DMS153 (cell line): ENCODE measurements at places on chromosomes 2 and 18.

DNA sequence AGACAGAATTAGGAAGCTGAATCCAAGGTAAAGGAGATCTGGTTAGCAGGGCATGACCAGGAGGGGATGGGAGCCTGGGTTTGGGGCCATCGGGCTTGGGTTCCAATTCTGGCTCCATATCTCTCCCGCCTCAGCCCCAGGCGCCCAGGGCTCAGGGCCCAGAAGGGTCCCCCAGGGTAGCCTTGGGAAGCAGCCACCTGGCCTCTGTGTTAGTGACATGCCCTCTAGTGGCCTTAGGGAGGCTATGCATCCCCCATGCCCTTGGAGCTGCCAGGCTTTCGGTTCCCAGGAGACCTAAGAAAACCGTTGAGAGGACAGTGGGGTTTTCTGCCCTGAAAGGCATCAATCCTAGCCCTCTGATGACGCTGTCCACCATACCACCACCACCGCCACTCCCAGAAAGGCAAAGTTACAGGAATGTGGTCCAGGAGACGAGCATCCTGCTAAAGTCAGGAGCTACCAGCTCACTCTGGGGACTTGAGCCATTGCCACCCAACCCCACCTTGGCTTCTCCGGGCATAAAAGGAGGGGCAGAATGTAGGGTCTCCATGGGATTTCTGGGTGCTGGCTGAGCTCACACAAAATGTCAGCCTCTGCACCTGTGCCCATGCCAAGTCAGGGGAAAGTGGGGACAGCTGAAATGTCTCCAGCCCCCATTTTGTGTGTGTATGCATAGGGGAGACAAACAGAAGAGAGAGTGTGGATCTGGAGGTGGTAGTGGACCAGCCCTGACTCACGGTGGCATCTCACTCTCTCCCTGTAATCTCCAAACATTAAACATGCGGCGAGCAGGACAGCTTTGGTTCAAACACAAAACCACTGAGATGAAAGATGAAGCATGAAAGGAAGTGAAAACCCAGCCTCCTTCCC, 56.5 kb downstream of the EMX1 start:
- peak; percentile 22 for DNase-seq

DNA sequence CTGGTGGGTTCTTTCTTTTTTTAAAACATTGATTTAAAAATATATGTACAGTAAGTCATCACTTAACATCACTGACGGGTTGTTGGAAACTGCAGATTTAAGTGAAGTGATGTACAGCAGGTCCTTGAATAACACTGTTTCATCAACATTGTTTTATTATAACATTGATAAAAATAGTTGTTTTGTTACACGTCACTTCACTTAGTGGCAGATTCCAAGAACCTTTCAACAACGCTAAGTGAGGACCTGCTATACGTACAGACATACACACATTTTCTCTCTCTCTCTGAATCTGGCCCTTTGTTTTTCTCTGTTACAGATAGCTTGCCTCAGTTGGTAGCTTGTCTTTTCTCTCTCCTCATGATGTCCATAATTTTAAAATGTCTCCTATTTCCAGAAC, 9.5 kb downstream of the CNOT11 start:
- no peak for DNase-seq

GRCh38 chr2:30986231-30986580, 152.0 kb downstream of the GALNT14 start:
- DNase-seq, result no peak

DNA sequence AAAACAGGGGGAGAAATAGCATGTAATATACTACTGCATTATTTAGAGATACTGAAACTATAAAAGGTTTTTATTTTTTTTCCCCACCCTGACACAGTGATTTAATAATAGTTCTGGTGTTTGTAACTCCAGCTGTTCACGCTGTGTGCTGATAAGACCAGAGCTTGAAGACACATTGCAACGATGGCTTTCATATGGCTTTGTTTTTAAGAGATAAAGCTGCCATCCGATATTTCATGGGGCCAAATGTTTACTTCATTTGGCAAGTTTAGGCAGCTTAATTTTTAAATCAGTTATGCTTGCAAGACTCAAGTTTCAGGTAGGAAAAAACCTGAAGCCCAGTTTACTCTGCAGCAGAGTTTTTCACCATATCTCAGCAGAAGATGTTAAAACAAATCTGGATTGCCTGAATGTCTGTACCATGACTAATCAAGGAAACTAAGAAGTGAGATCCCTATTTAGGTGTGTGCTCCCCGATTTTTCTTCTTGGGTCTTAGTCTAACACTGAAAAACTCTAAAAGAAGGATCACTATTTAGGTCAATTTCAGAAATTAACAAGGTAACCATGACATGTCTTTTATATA, 508.6 kb downstream of the PARD3B start:
- no peak for DNase-seq

DNA sequence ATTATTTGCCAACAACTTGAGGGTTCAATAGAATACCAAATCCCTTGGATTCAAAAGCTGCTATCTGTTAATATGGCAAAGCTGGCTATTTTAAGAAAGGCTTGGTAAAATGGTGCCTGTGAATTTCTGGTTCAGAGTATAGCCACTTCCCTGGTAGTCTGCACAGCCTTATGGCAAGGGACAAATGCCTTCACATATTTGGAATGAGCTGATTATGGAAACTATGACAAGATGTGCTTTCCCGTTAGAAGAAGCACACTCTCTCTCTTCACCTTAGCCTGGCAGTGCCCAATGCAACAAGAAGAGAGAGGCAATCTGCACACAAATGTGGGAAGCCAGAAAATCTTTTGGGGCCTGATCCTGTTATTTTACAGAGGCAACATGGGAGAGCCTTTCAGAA, 47.5 kb upstream of the MAP3K20 start:
- no peak for DNase-seq

DNA sequence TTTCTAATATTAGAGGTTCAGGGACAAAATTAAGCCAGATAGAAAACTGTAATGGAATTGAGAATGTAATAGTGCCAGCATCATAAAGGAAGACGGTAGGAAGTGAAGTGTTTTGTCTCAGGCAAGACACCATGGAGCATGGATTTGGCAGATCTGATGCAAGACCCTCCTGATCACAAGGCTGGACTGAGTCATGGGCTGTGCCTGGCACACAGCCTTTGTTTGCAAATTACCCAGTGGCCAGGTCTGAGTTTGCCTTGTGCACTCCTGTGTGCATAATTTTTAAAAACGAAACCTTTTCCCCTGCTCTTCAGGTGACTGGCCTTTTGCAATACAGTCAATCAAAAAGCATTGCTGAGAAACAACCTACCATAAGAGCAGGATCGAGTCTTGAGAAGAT, 2.0 kb upstream of the UPP2 start:
- no peak for DNase-seq

- no peak for DNase-seq
These were observed 128.8 kb downstream of the MREG start for GRCh38 chr2:215884451-215885087.

- DNase-seq, result no peak
These were observed 11.6 kb downstream of the SRSF7 start for GRCh38 chr2:38739524-38739923.

- DNase-seq, result peak; percentile 48
These were observed 276.9 kb upstream of the CHAC2 start for GRCh38 chr2:53490659-53491058.

GRCh38 chr2:221943076-221943810, 355.6 kb downstream of the PAX3 start:
- DNase-seq, result peak; percentile 54

GRCh38 chr18:42338683-42339082, 383.6 kb downstream of the PIK3C3 start:
- peak; percentile 37 for DNase-seq

DNA sequence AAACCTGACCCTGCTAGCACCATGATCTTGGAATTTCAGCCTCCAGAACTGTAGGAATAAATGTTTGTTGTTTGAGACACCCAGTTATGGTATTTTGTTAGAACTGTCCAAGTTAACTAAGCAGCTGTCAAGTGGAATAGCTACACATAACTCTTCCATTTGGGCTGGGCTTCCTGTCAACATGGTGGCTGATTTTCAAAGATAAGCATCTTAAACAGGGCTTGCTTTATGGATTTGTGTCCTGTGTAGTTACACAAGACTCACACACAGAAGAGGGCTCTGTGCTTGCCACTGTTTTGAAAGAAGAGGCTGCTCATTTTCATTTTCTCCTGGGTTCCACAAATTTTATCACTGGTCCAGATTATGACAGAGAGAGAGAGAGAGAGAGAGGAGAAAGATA, 35.7 kb downstream of the GCG start:
- no peak for DNase-seq

- no peak for DNase-seq
These were observed 169.4 kb downstream of the RTP5 start for GRCh38 chr2:242038928-242039341.

DNA sequence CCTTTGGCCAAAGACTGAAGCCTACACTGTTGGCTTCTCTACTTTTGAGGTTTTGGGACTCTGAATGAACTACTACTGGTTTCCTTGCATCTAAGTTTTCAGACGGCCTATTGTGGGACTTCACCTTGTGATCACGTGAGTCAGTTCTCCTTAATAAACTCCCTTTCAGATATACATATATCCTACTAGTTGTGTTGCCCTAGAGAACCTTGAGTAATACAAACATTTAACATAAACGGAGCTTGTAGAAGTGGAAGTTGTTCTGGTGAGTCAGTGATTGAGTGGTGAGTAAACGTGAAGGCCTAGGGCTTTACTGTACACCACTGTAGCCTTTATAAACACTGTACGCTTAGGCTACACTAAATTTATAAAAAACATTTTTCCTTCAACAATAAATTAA, 107.2 kb upstream of the CDH2 start:
- DNase-seq, result no peak
